ENCODE measurements at places on chromosomes 7 and 10. TPM values are rescaled to one million over a fixed set of nuclear protein-coding genes. Genes with fewer than 3 reads are reported as not detected.

Gene YAE1
- total RNA-seq, result 33.8 TPM

Gene PRKG1
- total RNA-seq, result 7.6 TPM

Gene SFTPA1
- not detected for total RNA-seq

Gene TMEM229A
- total RNA-seq, result not detected

Gene STEAP1B
- 112 TPM for total RNA-seq

Gene TFR2
- total RNA-seq, result 0.43 TPM

Gene MDFIC
- 21.0 TPM for total RNA-seq

Gene MSRB2
- 5.9 TPM for total RNA-seq

Gene HPS1
- 25.1 TPM for total RNA-seq
